ENCODE measurements at places on chromosomes 1 and 21. TPM values are rescaled to one million over a fixed set of nuclear protein-coding genes. Genes with fewer than 3 reads are reported as not detected.

The SNX7 gene
- 24.8 TPM for total RNA-seq

DNA sequence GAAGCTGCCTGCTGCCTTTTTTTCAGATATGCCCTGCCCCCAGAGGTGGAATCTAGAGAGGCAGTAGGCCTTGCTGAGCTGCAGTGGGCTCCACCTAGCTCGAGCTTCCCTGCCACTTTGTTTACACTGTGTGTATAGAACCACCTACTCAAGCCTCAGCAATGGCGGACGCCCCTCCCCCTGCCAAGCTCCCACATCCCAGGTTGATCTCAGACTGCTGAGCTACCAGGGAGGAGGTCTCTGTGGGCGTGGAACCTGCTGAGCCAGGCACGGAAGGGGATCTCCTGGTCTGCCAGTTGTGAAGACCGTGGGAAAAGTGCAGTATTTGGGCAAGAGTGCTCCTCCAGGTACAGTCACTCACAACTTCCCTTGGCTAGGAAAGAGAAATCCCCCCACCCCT, 65.1 kb downstream of the MSH4 start:
- H3K4me3 ChIP-seq = no peak overlapping the region
- no peak overlapping the region for H3K27ac ChIP-seq
- H3K27me3 ChIP-seq = no peaks in the 10 kb centered on the region
- no peak for DNase-seq
- H3K4me1 ChIP-seq = no peaks in the 10 kb centered on the region
- no peaks in the 10 kb centered on the region for H3K36me3 ChIP-seq

DNA sequence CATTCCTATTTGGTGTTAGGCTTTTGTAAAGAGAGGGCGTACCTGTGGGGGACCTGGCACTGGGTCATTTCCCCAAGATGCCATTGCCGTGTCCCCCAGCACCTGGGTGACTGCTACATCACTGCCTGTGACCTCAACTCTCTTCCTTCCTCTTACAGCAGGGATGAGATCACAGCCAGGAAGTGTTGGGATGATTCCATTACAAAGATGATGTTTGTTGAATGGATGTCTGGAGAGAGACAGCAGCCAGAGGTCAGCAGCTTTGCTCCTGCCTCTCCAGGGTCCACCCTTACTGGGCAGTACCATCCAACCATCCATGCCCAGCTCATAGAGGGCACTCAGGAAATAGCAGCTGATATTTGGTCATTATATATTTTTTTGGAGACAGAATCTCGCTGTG, 35.1 kb downstream of the TMEM51 start:
- no peak overlapping the region for H3K4me3 ChIP-seq
- DNase-seq = no peak
- no peaks in the 10 kb centered on the region for H3K27me3 ChIP-seq
- no peak overlapping the region for H3K27ac ChIP-seq

GRCh38 chr1:22228505-22228911, 85.6 kb upstream of the WNT4 start:
- H3K4me3 ChIP-seq = no peak overlapping the region
- peak; percentile 71 for DNase-seq
- H3K27ac ChIP-seq = no peak overlapping the region

Data from lung (tissue), 17 donors.